ENCODE measurements at places on chromosomes 1 and 21.
A peak's percentile ranks its signal among the peaks of the same experiment; 100 is the strongest.

DNA sequence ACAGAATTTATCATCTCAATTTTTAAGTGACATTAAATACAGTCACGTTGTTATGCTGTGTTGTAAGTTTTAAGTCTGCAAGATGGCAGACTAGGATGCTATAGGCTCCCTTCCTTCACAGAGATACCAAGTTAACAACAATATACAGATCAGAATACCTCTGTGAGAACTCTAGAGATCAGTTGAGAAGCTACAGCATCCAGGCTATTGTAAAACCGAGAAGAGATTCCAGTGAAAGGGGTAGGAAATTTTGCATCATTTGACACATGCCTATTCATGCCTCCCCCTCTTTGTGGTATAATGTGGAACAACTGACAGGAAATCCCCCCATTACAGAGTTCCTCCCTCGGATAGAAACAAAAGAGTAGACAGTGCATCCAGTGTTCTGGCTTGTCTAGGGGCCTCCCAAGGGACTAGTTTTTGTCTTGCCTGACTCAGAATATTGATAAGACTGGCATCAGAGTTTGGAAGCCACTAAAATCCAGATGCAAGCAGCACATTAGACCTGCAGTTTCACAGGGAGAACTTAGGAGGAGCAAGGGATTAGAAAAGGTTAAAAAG lies 80.6 kb downstream of the LBR start:
- DNase-seq: no peak

- DNase-seq: no peak
These were observed 72.4 kb upstream of the SSX2IP start for GRCh38 chr1:84762664-84763063.

- no peak for DNase-seq
These were observed 2.9 kb downstream of the CD1B start for GRCh38 chr1:158328426-158328825.

GRCh38 chr1:60162936-60163335 lies 89.4 kb upstream of the C1orf87 start:
- no peak for DNase-seq

DNA sequence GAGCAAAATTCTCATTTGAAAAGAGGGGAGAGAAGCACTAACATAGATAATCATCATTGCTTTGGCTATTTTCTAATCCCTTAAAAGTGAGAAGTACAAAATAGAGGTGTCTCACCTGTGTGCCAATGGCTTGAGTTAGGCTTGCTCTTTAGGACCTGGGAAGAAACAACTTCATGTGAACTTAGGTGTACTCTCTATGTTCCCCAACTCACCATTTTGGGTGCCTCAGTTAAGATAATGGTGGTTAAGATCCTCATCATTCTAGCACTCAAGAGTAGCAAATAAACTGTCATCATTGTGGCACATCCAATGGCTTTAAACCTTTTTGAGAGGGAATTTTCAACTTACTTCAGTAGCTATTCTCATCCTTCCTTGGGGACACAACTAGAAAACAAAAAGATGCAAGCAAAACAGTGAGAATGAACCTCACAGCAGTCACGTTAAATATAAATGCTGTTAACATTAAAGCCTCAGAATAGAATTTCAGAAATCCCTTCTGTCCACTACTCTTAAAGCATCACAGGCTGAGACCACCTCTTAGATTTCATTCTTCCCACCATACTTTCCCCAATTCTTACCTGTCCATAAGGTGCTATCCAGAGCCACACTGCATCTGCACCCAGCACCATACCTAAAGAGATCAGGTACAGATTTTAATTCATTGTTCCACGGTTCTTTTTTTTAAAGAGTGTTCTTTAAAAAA lies 1.2 kb downstream of the GAS5 start:
- DNase-seq: no peak

GRCh38 chr1:6950001-6950765 lies 164.9 kb downstream of the CAMTA1 start:
- no peak for DNase-seq

DNA sequence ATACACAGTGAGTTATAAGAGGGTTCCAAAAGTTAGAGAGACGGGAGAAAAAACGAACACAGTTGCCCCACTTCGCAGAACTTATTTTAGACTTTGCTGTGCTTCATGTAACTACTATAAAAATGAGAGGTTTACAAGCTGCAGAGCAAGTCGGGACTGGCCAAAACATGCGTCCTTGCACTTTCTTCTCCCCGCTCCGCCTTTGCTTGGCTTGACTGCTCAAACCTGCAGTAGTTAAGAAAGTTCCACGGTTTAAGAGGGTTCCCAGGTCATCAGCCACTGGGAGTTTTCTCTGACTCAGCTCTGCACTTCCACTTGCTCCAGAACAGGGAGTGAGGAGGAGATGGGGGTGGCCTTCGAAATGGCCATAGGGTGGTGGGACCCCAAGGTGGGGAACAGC lies 36.2 kb downstream of the CLIC6 start:
- DNase-seq: no peak

GRCh38 chr21:23664193-23664694 lies 1943.0 kb downstream of the MRPL39 start:
- DNase-seq: no peak

DNA sequence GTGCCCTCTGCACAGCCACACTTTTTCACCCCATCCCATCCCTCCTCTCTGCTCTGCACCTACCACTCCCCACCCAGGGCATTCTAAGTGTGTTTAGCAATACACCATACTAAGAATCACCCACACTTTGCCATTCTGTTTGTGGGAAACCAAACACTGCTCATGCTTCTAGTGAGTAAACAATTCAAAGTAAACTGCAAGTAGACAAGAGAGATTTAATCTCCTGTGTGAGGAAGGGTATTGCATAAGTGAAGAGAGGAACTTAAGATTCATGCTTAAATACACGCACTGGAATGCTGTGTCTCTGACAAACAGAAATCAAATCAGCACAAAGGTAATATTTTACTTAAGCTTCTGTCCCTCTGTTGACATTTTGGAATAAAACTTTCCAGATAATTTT lies 4.8 kb upstream of the EDARADD start:
- DNase-seq: no peak

DNA sequence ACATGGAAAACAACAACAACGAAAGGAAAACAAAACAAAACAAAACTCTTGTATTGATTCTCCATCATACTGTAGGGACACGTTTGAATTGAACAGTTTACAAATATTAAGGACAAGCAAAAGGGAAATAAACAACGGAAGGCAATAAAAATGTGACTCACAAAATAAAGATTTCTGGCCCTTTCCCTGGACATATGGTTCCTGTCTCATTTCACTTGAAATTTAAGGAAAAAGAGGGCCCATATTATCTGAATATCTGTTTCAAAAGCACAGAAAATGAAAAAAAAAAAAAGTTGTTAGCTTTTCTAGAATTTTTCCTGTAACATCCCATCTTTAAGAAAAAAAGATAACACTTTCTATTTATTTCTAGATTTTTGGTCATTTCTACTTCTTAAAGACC lies 3.6 kb upstream of the PKN2 start:
- DNase-seq: no peak

- no peak for DNase-seq
These were observed 3.2 kb downstream of the CITED4 start for GRCh38 chr1:40858856-40859416.

- no peak for DNase-seq
These were observed 51.1 kb downstream of the ST6GALNAC3 start for GRCh38 chr1:76125473-76126219.

GRCh38 chr21:43585924-43586413 lies 73.3 kb downstream of the HSF2BP start:
- peak; percentile 90 for DNase-seq

DNA sequence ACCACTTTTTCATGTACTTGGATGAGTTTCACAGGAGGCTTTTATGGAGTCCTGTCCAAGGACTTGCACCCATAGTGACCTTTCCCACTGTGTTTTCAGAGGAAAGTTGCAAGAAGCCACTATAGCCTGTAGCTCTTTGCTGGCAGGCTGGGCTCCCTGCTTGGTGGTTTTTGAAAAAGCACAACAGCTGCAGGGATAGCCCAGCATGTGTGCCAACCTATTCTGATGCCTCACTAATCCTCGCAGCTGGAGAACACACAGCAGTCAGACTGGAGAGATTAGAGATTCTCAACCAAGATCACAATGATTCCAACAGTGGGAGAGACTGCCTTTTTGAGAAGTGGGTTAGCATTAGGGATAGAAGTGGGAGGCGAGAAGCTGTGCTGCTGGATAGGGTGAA lies 24.1 kb upstream of the ARHGEF11 start:
- DNase-seq: no peak

DNA sequence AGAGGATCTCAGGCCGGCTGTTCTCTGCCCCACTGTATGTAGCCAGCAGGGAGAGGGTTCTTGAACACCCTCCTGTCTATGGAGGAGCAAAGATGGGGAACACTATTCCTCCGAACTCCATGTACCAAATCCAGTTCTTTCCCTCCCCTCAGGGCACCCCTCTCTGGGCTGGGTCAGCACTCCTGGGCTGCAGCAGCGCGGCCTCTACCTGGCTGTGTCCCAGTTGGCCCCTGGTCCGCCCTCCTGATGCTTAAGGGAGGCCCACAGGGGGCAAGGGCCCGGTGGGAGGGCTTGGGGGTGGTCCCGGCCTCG lies 471 bp upstream of the ADPRS start:
- no peak for DNase-seq

DNA sequence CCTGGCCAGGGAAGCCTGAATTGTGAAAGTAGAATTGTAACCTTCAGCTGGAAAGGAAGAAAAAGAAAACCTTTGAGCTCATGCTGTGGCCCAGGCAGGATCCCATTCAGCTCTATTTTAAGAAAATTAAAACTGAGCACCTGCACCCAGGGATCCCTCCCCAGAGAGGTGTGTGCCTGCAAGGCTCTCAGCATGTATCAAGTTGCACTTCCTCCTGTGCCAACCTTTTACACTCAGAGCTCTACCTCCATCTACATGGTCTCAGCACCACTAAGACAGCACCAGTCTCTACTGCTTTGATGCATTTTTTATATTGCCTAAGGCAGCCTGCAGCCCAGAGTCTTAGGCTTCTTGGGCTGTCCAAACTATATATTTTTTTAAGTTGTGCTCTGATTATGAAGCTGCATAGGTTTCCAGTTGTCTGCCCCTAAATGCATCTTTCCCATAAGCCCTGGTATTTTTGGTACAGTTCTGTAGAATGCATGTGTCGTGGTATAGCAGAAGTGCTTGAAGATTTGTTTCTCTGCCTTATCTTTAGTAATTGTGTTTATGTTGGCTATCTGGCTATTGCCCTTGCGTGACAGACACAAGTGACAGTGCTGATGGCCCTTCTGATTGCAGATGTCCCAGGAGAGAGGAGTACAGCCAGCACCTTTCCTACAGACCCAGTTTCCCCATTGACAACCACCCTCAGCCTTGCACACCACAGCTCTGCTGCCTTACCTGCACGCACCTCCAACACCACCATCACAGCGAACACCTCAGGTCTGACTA lies 63.1 kb downstream of the PTPRC start:
- DNase-seq: no peak

DNA sequence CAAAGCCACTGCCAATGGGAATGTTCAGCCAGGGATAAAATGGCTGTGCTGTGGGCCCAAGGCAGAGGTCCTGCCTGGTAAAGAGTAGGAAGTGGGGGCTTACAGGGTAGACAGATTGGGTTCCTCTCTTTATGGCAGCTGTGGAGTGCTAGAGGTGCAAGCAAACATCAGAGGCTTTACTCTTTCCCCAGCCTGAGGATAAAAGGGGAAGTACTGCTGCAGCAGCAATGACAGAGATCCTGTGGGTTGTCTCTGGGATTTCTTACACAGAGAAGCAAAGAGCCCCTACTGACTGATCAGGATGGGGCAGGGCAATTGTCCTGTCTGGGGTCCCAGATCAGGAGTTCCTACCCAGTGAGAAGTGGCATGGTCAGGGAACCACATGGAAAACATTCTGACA lies 54.2 kb downstream of the DRAM2 start:
- DNase-seq: no peak

GRCh38 chr1:231626535-231626950 lies at the start of gene DISC1:
Gene DISC1 (plus strand): TSS chr1:231626790. CDS start chr1:231626868, 78 bp downstream.
- DNase-seq: peak; percentile 87

GRCh38 chr1:79161077-79161476 lies 154.5 kb upstream of the ADGRL4 start:
- peak; percentile 20 for DNase-seq

GRCh38 chr21:36589352-36589971 lies 109.5 kb upstream of the SIM2 start:
- peak; percentile 85 for DNase-seq

- DNase-seq: no peak
These were observed 53.5 kb downstream of the FOXD2 start for GRCh38 chr1:47491341-47491753.

- no peak for DNase-seq
These were observed 4.1 kb upstream of the POFUT2 start for GRCh38 chr21:45291613-45292398.

GRCh38 chr21:38944903-38945302 lies 139.2 kb downstream of the ETS2 start:
- DNase-seq: no peak

DNA sequence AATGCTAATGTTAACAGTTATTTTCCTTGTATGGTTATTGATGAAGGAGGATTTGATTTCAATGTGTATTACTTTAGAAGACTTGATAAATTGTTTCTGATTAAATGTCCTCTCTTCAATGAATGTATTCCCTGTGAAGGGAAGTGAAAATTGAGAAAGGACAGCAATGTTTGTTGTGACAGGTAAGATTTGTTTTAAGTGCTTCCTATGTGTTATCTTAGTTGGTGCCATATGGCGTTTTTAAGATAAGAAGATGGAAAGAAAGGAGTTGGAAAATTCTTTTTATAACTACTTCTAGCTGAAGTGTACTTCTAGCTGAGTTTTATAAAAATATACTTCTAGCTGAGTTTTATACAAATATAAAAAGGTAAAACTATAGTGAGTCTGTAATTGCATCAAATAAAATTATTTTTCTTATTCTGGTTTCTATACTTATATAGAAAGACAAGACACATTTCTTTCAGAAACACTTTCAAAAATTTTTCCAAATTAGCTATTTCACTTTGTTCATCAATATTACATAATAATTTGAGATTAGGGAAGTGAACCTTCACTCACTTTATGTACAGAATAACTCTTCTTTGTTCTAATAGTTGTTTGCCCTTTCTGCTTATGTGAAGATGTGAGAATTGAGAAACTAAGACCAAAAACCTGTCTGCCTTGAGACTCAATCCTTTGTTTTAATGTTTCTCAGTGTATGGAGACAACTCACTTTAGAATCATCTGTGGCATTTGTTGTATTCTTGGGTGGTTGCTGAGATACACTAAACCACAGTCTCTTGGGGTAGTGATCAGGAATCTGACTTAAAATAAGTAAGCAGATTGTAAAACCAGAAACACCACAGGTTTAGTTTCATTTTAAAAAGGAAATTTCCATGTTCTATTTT lies 382.9 kb upstream of the B3GALT2 start:
- peak; percentile 16 for DNase-seq

- DNase-seq: no peak
These were observed 16.1 kb downstream of the DHCR24 start for GRCh38 chr1:54870869-54871268.

Measured in GM03348 (cell line).